CD4-positive, alpha-beta T cell treated with Interleukin-15 for 1 hour (primary cell): ENCODE measurements at places on chromosomes 4 and X.

GRCh38 chr4:44679060-44679459, 840 bp downstream of the GUF1 start:
- DNase-seq: no peak

DNA sequence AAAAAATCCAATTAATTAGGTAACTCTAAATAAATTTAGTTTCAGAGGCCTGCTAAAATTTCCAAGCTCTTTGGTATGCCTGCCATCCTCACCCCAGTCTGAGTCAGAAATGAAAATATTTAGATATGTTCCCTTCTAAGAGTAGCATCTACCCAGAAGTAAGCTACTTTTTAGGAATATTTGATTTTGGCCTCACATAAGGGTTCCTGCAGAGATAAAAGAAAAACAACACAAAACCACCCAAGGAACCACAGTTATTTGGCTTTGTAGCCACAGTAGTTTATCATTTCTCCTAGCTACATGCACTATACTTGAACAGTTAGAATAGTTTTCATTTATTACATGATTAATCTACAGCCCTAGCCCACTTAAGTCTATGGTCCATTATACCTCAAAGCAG, 192.6 kb upstream of the FAM241A start:
- no peak for DNase-seq

GRCh38 chrX:45208121-45208856, 7.6 kb upstream of the DIPK2B start:
- DNase-seq: no peak

DNA sequence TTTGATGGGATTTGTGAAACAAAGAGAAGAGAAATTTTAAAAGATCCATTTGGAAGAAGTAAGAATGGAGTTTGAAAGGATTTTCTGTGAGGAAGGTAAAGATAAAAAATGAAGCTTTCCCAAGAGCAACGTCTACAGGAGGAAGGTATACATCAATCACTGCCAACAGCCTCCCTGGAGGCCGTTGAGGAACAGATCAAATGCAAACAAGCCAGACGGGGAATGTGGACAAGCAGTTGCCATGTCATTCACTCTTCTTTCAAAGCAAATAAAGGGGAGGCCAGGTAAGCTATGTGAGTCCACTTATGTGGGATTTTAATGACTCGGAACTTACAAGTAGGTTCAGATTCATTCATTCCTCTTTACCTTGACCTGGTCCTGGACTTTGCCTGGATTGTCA, 1020.5 kb upstream of the AGA start:
- no peak for DNase-seq

DNA sequence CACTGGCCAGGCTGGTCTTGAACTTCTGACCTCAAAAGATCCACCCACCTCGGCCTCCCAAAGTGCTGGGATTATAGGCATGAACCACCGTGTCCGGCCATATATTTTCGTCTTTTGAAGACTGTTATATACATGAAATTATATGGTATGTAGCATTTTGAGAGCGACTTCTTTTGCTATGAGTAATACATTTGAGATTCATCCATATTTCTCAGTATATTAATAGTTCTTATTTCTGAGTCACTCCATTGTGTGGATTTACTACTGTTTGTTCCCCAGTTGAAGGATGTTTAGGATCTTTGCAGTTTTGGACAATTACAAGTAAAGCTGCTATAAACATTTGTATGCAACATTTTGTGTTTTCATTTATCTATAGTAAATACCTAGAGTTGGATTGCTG, 34.9 kb downstream of the GNL3L start:
- no peak for DNase-seq

- DNase-seq: no peak
These were observed 203.4 kb upstream of the FAT4 start for GRCh38 chr4:125111323-125111722.

GRCh38 chr4:47483745-47484144, 1.3 kb upstream of the ATP10D start:
- no peak for DNase-seq

DNA sequence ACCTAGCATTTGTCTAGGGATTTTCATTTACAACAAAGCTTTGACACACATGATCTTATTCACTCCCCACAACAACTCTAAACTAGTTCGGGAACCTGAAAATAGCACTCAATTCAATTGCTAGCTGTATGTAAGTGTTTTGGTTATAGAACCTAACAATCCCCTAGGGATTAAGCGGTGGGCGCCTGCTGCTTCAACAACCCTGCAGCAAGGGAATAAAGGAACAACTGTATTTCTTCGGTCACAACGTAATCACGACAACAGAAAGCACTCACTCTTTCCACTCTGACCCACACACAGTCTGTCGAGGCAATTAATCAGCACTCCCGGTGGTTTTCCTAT, 674 bp upstream of the DIAPH2 start:
- DNase-seq: no peak
